ENCODE measurements at places on chromosomes 6 and 20.

DNA sequence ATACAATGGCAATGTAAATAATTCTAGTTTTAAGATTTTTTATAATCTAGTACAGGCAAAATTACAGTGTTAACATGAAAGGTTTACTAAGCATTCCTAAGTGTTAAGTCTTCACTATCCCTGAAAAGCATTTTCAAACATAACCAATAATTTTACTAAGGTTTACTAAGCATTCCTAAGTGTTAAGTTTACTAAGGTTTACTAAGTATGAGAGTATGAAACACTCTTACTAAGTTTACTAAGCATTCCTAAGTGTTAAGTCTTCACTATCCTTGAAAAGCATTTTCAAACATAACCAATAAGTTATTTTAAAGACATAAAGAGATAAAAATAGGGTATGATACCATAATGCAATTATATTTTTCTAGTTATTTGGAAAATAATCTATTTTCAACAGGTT lies 82.6 kb downstream of the PRSS35 start:
- no peak for DNase-seq

DNA sequence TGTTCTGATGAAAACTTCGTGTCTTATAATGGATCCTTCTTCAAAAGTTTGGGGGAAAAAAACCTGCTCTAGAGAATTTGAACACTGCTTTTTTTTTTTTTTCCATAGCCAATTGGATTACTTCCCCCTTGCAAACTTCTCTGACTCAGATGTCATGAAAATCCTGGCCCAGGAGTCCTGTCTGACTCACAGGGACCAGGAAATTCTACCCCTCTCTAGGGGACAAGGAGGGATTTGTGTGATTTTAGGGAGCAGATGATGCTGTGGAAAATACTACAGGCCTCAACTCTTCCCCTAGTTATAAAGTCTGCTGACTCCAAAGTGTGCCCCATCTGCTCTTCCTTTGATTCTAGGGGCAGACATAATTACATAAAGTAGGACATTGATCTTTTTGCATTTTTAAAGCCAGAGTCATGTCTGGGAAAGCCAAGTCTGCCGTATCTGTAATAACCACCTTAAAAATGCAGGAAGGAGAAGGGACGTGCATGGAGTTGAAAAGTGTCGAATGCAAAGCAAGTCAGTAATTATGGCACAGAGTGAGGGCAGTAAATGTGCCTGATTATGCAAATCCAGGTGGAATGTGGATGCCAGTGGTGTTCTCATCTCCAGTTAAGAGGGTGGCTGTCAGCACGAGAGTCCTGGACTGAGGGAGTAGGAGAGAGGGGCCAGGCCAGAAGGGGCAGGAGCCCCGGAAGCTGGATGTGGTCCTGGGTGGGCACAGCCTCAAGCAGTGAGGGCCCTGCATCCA lies 144.3 kb upstream of the SULF2 start:
- DNase-seq: no peak

GRCh38 chr6:168909288-168909687 lies 344.4 kb downstream of the THBS2 start:
- DNase-seq: no peak

- no peak for DNase-seq
These were observed 28.1 kb upstream of the PGK2 start for GRCh38 chr6:49815166-49815565.

- no peak for DNase-seq
These were observed 92.0 kb upstream of the TMEM181 start for GRCh38 chr6:158467923-158468322.

GRCh38 chr6:25177500-25178028 lies 101.6 kb upstream of the CARMIL1 start:
- no peak for DNase-seq
